Memory B cell (primary cell): ENCODE measurements at places on chromosomes 6 and 20.

GRCh38 chr6:6654599-6655575 is 66.4 kb downstream of the LY86 start:
- DNase-seq: no peak

GRCh38 chr6:17957086-17957485 is 30.3 kb downstream of the KIF13A start:
- no peak for DNase-seq

DNA sequence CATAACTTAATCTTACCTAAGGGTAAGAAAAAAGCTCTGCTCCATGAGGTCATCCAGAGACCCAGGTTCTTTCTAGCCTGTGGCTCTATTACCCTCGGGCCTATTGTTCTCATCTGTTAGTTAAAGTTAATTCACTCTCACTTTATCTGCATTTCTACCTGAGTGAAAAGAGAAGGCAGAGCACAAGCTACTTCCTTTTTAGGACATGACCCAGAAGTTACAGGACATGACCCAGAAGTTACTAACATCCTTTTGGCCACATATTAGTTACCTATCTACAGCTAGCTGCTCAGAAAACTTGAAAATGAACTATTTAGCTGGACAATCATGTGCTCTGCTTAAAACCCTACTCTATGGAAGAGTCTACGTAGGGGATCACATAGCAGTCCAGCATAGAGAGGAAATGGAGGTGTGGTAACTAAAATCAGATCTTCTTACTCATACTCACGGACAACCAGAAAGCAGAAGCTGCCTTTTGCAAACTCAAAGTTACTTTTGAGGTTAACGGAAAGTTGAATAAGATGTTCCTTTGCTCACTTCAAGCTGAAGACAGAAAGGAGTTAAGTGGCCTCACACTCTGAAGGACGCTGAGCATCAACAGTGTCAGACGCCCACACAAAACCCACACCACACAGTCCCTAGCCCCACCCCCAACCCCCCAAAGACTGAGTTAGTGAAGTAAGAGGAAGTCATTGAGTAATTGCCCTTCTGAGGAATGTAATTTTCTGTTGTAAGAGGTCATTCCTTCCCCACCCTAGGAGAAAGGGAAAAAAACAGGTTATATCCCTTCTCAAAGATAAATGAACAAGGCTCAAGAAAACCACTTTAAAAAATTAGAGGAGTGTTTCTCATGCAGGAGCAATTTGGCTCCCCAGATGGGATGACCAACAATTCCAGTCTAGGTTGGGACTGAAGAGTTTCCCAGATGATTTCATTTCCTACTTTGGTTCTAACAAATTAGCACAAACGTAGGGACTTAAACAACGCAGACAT is 45.9 kb upstream of the TAB2 start:
- peak; percentile 38 for DNase-seq

- DNase-seq: no peak
Observed at GRCh38 chr6:108920751-108921150, 72.5 kb downstream of the ARMC2 start.

- DNase-seq: no peak
Observed at GRCh38 chr20:57332105-57333089, 2.8 kb downstream of the SPO11 start.

DNA sequence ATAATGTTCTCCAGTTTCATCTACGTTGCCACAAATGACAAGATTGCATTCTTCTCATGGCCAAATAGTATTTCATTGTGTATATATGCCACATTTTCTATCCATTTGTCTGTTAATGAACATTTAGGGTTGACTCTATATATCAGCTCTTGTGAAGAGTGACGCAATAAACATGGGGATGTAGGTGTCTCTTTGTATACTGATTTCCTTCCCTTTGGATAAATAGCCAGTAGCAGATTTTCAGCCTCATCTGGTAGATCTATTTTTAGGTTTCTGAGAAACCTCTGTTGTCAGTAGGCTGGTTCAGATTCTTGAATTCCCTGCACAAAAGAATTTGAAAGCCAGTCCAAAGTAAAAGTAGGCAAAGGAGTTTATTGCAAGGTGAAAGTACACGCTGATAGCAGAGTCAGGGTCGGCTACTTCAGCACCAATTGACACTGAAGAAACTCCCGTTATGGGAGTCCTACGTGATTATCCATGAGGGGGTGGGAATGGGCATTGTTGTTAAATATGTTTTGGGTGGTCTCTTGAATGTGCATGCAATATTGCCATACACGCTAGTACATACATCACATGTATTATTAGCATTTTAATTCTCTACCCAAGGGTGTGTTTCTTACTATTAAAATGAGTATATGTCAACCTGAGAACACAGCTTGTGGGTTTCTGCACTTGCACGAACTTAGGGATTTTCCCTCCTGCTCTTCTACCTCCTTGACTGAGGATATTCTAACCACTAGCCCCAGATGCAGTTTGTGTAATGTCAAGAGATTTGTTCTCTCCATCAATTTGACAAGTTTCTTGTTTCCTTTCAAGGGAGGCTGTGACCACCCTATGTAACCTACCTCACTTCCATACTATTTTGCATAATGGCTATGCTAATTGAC is 14.4 kb upstream of the SLC17A2 start:
- no peak for DNase-seq
